ENCODE measurements at places on chromosomes 4 and X.
A peak's percentile ranks its signal among the peaks of the same experiment; 100 is the strongest.

DNA sequence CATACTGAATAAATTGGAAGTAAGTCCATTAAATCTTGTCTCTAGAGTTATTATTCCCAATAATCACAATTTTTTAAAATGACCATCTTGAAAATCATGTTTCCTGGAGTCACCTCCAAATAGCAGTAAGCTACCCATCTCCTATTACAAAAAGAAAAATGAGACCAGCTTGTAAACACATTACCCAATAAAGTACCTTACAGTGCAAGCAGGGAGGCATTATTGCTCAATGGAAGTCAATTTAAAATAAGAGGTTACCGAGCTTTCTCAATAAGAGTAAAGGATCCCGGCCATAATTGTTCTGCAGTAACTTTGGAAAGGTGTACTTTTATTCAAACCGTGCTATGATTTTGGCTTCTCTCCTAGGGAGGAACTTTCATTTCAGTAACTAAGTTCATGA, 78.0 kb downstream of the DMD start:
- DNase-seq: no peak

- DNase-seq: peak; percentile 62
Measured at GRCh38 chrX:17737710-17737985, 355 bp downstream of the SCML1 start.

DNA sequence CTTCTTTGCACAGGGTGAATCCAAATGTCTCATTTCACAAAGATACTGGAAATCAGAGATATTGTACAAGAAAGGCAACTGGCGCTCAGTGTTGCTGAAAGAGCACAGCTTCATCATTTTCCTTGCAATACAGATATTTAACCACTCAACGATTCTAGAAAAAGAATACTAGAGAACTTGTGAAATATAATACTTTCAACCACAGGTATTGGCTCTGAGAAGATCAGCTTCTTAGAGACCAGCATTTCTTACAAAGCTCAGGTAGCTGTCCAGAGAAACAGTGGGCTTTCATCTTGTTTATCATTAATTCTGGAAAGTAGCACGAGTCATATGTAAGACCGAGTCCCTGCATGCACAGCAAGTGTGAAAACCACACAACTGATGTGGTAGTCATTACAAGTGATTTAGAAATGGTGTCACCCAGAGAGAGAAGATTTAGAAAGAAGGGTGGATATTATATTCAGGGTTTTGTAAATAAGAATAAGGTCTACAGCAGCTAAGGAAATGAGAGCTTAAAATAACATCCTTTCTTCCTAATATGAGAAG, 7.8 kb upstream of the PPARGC1A start:
- DNase-seq: no peak

GRCh38 chrX:39931529-39932282, 166.1 kb downstream of the BCOR start:
- DNase-seq: no peak

DNA sequence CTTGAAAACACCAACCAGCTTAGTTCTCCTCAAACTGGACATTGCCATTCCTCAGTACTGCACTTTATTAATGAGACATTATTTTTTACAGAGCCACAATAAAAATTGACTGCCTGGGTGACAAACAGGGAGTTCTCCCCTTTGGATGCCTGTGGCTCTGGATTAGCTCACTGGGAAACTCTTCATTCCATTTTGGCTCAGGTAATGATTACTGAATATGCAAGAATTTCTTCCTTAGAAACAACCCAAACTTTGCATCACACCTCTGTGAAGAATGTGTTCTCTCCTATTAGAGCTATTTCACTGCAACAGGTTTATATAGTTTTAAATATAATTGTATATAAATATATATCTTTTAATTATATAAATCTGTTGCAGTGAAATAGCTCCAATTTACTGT, 2065.8 kb downstream of the ARAP2 start:
- DNase-seq: no peak

DNA sequence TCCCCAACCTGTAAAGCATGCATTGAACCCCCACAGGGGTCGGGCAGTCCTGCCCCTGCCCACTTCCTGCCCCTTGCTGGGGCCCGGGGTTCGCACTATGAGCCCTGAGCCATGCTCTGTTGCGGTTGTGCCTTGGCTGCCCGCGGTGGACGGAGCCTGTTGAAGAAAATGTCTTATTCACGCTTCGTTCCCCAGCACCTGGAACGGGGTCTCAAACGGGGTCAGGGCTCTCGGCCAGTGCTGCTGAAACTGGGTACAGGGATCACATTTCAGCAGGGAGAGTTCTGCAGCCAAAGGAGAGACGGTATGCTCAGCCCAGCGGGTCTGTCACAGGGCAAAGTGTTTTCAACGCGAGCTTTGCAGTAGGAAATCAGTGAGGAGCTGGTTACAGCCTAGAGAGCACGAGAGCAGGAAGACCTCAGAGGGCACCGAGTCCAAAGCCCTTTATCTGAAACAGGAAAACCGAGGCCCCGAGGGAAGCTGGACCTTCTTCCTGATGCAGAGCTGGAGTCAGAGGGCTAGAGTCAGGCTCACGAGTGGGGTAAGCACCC, 46.3 kb upstream of the AFAP1 start:
- peak; percentile 92 for DNase-seq

GRCh38 chr4:114019969-114020358, 40.5 kb upstream of the ARSJ start:
- no peak for DNase-seq

- no peak for DNase-seq
Measured at GRCh38 chrX:7115557-7115956, 32.0 kb upstream of the STS start.

GRCh38 chrX:22338740-22339139, 66.0 kb downstream of the CBLL2 start:
- DNase-seq: no peak

- DNase-seq: no peak
Measured at GRCh38 chrX:22026731-22027130, 5.4 kb upstream of the PHEX start.

DNA sequence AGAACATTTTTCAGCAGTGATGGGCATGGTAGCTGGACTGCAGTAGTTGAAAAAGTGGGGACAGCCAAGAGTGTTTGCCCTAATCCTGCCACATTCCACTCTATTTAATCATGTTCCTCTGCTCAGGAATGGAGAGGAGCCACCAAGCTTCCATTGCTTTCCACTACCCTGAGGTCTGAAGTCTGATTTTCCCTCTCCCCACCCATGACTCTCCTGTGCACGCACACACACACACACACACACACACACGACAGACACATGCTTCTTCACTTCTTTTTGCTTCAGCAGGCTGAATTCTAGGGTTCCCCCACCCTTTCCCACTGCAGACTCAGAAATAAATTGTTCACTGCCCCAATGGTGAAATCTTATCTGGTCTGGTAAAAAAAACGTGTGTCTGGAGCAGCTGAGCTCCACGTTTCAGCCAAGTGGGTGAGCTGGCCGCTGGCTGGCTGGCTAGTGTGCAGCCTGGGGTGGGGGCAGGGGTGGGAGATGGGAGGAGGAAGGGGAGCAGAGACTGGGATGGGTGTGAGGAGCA, 142.7 kb upstream of the NALF2 start:
- DNase-seq: no peak

DNA sequence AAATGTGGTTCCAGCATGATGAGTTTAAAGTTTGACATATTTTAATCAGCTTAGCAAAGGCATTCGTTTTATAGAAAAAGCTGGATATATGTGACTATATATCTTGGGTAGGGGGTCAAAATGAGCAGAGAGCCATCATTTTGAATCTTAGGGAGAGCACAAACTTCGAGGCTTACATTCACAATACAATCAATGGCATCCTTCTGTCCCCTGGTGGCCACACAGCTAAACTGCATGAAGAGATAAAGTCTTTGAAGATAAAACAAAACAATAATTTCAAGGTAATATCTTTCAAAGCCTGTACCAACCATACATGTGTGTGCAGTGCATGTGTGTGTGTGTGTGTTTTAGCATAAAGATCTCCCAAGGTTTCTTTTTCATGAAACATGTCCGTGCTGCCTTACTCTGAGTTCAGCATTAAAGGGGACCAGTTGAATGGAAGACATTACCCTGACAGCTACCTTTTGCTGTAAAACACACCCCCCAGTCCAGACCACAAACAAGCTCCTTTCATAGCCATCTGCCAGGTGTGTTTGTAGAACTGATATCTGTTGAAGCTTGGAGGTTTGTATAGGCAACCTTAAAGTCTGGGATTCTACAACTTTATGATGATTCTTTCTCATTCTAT, 22.0 kb downstream of the DYNLT3 start:
- peak; percentile 14 for DNase-seq

GRCh38 chr4:17665852-17666251, 51.4 kb downstream of the MED28 start:
- DNase-seq: no peak

All from large intestine (tissue), 12 donors.